IPS DF 19.7 (cell line): ENCODE measurements at places on chromosomes 7 and 10.

- no peak for DNase-seq
Observed at GRCh38 chr10:34698248-34698831, 116.8 kb downstream of the PARD3 start.

DNA sequence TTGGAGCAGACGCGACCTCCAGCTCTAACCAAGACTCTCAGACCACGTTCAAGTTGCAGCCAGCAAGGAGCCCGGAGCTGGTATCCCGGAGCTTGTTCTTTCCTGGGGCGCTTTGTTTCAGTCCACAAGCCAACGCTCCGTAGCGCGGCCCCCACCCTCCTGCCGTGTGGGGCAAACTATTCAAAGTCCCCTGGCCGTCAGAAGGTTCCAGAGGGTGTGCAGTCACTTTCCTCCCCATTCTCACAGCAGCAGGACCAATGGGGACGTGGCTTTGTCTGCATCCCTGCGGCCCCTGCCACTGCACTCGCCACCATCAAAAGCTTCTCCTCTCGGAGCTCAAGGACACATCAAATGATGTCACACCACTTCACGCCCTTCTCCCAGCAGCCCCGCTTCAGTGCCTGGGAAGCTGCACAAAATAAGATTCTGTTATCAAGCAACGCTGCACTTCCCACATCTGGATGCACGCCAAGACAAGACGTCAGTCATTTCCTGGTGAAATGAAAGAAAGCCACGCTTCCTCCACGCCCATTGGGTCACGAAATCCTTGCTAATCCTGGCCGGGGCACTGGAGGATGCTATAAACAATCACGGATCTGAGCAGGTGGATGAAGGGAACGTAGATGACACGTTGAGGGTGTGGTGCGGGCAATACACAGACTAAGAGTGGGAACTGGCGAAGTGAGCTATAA, 348.2 kb downstream of the PTPRN2 start:
- DNase-seq = no peak

GRCh38 chr7:3107228-3107763, 63.6 kb upstream of the CARD11 start:
- DNase-seq = no peak

GRCh38 chr10:67385566-67385965, 310.4 kb downstream of the CTNNA3 start:
- no peak for DNase-seq

DNA sequence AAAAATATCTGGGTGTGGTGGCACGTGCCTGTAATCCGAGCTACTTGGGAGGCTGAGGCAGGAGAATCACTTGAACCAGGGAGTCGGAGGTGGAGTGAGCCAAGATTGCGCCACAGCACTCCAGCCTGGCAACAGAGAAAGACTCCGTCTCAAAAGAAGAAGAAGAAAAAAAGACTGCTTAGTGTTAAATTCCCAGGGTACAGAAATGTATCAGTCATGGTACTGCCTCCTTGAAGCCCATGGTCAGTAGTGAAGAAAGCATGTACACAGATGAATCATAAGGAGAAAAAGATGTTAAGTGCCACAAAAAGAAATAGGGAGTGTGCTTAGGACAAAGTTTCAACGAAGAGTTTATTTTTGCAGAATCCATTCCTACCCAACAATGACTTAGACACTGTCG, 62.5 kb upstream of the KMT2E start:
- no peak for DNase-seq

DNA sequence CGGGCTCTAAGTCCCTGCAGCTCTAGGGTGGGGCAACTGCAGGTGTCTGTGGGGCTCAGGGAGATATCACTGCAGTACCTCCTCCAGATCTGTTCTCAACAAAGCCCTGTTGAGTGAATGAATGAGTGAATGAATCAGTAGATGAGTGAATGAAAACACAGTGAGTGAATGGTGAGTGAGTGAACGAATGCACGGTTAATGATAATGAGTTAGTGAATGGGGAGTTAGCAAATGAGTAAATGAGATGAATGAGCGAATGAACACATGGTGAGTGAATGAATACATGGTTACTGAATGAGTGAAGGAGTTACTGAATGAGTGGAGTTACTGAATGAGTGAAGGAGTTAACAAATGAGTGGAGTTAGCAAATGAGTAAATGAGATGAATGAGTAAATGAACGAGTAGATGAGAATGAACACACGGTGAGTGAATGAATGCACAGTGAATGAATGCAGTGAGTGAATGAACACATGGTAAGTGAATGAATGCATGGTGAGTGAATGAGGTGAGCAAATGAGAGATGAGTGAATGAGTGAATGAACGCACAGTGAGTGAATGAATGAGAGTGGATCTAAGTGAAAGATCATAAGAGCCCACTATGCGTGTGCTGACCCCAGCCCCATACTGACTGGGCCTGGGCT, 34.3 kb downstream of the STK32C start:
- no peak for DNase-seq

DNA sequence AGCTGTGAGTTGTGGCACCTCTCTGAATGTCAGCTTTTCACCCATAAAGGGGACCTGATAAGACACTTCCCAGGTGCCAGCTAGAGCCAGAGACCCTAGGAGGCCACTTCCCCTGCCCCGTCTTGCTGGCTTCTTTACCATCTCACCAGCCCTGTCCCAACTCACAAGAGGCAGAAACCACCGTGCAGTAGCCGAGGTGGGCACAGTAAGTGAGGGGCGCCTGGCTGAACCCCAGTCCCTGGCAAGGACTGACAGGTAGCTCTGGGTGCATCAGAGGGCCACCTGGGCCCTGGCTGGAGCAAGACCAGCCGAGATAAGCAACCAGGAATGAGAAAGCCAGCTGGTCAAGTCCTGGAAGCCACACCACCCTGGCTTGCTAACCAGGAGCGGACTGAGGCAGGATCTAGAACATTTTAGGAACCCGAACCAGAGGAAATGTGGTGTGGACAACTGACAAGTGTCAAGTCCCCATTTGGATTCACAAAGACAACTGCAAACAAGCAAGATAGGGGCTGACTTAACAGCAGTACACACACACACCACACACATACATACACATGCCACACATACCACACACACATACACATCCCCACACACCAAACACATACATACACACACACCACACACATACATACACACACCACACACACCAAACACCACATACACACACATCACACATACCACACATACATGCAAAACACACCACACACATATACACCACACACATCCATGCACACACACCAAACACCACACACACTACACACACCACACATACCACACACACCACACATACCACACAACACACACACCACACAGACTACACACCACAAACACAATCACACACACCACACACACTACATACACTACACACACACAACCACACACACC, 20.8 kb downstream of the OGDHL start:
- DNase-seq = no peak

DNA sequence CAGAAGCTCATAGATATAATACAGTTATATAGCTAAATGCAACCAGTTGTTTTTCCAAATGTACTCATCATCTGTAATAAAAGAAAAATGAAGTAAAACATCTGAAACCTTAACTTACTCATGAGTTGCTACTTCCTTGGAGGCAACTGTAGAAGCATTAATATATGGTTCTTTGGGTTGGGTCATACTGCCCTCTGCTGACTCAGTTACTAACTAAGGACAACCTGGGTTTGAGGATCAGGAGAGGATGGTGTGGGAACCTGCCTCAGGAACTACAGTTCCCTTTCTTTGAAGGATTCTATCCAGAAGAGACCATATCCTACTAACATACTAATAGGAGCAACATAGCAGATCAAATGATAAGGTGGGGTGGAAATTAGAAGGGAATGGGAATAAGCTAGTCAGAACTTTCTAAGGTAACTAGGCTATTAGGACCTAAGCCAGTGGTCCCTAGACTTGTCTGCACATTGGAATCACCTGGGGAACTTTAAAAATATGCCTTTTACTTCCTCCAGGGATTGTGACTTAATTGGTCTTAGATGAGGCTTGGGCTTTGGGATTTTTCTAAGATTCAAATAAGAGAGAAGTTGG, 20.7 kb downstream of the COX15 start:
- no peak for DNase-seq

DNA sequence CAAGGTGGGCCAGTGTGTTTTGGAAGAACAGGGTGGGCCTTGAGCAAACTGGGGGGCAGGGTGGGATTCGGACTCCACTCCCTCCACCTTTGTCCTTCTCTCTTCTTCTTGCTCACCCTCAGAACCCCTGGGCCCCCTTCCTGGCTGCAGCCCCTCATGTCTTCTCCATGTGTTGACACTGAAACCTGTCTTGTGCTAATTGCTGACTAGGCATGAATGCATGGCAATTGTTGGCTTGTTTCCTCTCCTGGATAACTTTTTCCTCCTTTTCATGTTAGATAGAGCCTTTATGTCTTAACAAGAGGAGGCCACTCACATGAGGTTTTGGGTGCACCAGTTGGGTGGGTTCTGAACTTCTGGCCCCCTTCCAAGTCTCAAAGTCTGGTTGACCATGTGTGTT, 181.6 kb upstream of the MKI67 start:
- DNase-seq = no peak

- DNase-seq = no peak
Observed at GRCh38 chr10:54063514-54063913, 737.5 kb downstream of the PCDH15 start.

GRCh38 chr10:71772832-71773220, 494 bp downstream of the VSIR start:
- no peak for DNase-seq

- no peak for DNase-seq
Observed at GRCh38 chr7:68697796-68698280, 900.4 kb upstream of the AUTS2 start.

- DNase-seq = no peak
Observed at GRCh38 chr7:111239437-111239836, 148.5 kb downstream of the LRRN3 start.

DNA sequence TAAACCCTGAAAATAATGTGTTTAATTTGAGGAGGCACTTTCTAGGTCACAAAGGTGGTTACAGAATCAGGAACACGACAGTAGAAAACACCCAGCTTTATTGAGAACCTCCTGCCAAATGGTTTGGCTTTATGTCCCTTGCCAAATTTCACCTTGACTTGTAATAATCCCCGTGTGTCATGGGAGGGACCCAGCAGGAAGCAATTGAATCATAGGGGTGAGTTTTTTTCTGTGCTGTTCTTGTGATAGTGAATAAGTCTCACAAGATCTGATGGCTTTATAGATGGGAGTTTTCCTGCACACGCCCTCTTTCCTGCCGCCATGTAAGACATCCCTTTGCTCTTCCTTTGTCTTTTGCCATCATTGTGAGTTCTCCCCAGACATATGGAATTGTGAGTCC, 193.8 kb upstream of the KLF6 start:
- DNase-seq = no peak

GRCh38 chr10:30383356-30383755, 34.3 kb upstream of the MTPAP start:
- no peak for DNase-seq

DNA sequence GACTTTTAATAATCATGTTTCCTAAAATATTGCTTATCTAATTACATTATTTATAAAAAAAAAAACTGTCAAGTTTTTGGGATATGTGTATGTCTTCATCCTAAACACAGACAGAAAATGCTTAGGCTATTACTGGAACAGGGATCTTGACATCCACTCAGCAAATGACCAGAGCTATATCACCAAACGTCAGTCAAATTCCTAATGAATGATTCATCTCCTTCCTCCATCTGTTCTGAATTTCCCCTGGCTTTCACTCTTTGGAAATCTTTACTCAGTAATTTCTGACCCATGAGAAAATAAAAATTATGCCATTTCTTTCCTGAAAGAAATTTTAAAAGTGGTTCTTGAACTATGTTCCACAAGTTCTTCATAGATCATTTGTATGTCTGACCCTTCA, 552.4 kb upstream of the KCND2 start:
- DNase-seq = no peak

GRCh38 chr7:42247301-42247700, 10.3 kb upstream of the GLI3 start:
- DNase-seq = no peak

GRCh38 chr7:8178353-8178752, 83.6 kb downstream of the ICA1 start:
- DNase-seq = no peak

DNA sequence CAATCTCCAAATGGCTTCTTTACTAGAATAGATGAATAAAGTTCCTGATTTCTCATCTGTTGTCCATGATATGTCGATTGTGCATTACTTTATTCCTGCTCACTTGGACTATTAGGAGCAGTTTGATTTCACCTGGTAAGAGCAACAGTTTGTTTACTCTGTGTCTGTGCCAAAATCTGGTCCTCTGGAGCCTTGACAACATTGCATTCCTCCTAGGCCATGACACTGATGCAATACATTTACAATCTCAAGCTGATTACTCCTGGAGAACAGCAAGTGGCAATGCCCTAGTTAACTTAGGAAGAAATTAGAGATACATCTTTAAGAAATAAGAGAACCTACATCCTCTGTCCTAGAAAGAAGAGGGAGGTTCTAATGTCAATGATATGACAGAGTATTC, 71.8 kb downstream of the SGCE start:
- DNase-seq = no peak

- no peak for DNase-seq
Observed at GRCh38 chr10:89846786-89847185, 145.4 kb downstream of the KIF20B start.

GRCh38 chr10:129532838-129533237, 65.8 kb downstream of the MGMT start:
- DNase-seq = no peak

DNA sequence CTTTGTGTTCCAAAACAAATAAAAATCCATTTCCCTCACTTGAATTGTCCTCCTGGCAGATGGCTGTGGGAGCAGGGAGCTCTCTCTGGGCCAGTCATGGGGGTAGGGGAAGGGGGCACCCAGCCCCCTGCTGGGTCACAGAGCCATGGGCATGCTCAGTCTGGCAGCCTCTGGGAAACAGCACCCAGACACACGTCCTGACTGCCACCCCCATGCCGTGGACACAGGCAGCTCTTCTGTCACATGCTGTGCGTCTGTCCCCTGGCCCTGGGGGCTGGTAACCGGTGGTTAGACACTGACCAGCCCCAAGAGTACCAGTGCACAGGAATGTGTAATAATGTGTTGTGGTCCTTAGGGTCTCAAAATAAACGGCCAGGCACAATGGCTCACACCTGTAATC, 47.0 kb downstream of the RASGEF1A start:
- no peak for DNase-seq

DNA sequence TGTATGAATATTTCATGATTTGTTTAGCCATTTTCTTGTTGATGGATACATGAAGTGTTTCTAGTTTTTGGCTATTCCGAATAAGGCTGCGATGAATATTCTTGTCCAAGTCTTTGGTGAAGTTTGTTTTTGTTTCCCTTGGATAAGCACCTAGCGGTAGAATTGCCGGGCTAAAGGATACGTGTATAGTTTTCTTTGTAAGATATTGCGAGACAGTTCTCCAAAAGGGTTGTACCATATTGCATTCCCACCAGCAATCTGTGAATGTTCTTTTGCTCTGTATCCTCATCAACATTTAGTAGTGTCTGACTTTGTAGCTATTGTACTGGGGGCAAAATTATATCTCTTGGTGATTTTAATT, 142.6 kb downstream of the DOCK1 start:
- no peak for DNase-seq
